ENCODE measurements at places on chromosomes 12 and 14.

- no peak for DNase-seq
Measured at GRCh38 chr12:67807814-67808213, 159.3 kb downstream of the DYRK2 start.

- DNase-seq, result no peak
Measured at GRCh38 chr12:4271717-4272423, 1.7 kb upstream of the CCND2 start.

GRCh38 chr14:101363261-101363555 is 198.1 kb upstream of the DIO3 start:
- DNase-seq, result no peak

DNA sequence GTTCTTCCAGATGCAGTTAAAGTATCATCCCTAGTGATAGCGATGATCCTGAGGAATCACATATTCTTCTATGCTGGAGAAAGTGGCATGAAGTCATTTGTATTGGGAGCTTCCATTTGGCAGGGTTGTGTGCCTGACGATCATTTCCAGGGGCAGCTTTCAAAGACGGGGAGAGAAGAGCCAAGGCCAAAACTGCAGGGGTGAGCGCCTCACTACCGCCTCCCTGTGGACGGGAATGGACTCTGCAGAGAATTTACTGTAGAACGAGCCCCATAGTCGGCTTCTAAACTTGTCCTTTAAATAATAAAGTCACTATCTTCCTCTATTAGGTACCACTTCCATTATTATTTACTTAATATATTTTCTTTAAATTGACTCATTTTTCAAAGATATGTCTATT is 555.9 kb upstream of the TMEM132C start:
- DNase-seq, result no peak

DNA sequence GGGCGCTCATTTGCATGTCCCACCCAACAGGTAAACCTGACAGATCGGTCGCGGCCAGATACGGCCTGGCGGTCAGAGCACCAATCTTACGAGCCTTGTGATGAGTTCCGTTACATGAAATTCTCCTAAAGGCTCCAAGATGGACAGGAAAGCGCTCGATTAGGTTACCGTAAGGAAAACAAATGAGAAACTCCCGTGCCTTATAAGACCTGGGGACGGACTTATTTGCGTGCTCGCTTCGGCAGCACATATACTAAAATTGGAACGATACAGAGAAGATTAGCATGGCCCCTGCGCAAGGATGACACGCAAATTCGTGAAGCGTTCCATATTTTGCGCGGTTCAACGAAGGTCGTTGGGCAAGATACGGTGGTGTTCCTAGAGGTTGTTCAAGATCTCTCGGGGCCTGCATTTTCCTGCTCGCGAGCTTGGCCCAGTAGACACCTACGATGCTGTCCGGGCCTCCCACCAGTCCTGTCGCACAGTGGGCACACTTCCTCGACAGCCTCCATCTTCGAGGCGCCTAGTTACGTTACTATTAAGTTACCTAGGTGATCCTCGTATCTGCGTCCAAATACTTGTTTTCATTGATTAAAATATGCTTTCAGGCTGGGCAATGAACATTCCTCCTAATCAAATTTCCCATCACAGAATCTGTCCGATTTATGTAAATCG is at the start of gene RNU6-7:
Gene RNU6-7 (plus strand): TSS at position 230 of the 675 bp plus-strand sequence.
- DNase-seq, result no peak

GRCh38 chr14:38848243-38848935 is 254.6 kb downstream of the SEC23A start:
- no peak for DNase-seq

DNA sequence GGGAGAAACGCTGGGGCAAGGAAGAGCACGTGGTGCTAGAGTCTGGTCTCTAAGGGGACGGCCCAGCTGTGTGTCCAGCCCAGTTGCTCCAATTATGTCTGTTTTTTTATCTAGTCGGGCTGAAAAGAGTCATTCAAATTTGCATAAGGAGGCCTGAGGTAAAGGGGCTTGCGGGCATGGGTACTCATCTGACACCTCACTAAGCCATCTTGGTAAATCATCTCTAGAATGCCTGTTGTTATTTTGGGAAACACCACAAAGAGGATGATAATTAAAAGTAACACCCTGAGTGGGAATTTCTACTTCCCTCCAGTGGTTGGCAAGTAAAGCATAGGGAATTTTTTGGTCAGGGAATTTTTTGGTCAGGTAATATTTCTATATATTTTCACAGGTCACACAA is 196.1 kb upstream of the ALG10B start:
- no peak for DNase-seq

- peak; percentile 69 for DNase-seq
Measured at GRCh38 chr14:59630288-59630963, 53.8 kb upstream of the CCDC175 start.

GRCh38 chr12:62446754-62447452 is 19.7 kb upstream of the MON2 start:
- DNase-seq, result peak; percentile 54

GRCh38 chr12:92335831-92336230 is 190.2 kb upstream of the BTG1 start:
- DNase-seq, result no peak

DNA sequence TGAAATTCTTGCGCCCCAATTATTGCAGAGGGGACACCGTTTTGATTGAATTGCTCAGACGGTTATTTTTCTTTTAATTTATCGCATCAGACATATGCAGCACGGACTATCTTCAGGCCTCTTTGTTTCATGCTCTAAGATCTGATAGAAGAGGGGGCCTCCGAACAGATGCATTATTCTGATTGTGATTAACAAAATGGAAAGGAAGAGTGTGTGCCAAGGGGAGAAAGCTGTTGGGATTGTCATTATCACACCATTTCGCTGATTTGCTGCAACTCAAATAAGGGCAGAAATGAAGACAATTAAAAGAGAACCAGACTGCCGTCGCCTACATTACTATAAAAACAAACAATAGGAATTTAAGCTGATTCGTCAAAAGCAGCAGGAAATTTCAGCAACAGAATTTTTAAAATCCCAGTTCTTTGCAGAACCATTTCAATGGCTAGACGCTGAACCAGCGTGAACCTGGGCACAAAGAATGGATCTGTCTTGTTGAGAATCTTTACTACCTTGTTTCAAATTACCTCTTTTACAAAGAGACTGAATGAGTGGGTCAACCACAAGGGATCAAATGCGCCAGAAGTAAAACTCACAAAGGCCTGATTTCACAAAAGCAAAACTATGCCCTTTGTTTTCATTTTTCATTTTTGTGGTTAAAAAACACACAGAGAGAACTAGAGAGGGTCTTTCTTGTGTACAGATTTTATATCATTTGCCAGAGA is 30.6 kb downstream of the TMEM132D start:
- DNase-seq, result no peak

DNA sequence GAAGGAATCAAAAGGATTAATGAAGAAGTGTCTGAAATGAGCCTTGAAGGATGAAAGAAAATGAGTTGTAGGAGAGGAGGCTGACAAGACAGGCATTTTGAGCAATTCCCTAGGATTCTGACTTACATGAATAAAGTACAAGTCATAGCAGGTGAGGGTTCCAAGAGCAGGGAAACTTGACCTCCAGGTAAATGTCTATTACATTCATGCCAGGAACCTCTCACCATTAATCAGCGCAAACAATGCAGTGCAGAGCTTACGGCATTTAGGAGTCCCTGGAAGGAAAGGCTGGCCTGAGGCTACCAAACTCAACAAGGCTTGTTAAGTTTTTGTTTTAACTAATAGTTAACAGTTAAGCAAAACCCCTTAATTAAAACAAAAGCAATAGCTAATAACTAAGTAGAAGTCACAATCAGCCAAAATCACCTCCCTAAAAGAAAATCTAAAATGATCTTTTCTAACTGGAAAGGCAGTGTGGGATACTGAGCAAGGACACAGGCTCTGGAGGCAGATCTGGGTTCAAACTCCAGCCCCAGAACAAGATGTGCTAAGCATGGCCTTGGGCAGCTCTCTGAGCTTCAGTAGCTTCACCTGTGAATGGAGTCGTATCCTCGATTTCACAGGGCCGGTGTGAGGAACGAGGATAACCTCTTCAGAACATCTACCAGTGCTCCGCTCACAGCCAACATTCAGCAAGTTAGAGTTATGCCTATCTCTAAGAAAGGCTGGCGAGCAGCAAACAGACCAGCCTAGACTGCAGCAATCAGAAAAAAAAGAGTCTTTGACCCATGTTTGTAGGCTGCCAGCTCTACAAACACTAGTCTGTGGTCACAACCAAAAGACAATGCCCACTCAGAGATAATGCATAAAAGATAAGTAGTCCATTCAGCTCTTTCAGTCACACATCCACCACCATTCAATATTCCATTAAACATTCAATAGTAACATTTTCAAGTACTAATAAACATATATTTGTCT is 16.9 kb downstream of the PPTC7 start:
- DNase-seq, result no peak

GRCh38 chr14:33404054-33404453 is 465.4 kb downstream of the NPAS3 start:
- DNase-seq, result no peak

- no peak for DNase-seq
Measured at GRCh38 chr12:53700567-53700966, 24.7 kb upstream of the ATP5MC2 start.

GRCh38 chr12:3965046-3965445 is 91.8 kb upstream of the PARP11 start:
- no peak for DNase-seq

DNA sequence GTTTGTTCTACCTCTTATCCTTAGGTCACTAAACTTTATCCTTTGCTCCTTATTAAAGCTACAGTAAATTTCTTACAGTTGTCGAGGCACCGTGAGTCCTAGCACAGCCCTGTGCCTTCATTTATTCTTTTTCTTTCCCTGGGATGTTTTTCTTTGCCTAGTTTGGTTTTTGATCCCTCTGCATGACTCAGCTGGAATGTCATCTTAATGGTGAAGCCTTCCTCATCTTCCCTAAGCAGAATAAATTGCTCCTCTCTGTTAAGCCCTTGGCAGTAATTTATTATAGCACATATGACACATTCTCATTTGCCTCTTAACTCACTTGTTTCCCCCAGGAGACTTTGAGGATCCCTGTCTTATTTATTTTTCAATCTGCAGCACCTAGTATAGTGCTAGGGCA is 16.6 kb downstream of the ACTR10 start:
- DNase-seq, result no peak

GRCh38 chr12:64656429-64656828 is 46.1 kb downstream of the RASSF3 start:
- no peak for DNase-seq

DNA sequence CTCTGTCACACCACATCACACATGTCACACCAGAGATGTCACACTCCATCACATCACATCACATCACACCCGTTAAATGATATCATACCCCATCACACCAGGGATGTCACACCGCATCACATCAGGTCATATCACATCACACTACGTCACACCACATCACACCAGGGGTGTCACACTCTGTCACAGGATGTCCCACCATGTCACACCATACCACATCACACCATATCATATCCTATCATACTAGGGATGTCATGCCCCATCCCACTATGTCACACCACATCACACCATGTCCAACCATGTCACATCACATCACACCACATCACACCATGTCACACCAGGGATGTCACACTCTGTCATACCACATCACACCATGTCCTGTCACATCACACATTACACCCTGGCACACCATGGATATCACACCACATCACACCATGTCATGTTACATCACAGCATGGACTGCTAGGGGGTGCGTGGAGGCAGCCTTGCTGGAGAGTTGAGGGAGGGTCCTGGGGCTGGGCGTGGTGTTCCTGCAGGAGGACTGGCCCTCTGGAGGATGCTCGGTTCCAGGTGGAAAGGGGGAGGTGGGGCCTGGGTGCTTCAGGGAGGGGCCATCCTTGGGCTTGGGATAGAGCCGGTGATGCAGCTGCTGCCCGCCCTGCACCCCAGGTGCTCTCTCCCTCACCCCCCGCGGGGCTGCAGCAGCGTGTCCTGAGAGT is 134.6 kb downstream of the TMEM121 start:
- DNase-seq, result no peak

GRCh38 chr12:26126340-26127284 is 1.8 kb upstream of the BHLHE41 start:
- peak; percentile 93 for DNase-seq

- DNase-seq, result peak; percentile 83
Measured at GRCh38 chr14:74913986-74914573, 9.0 kb downstream of the RPS6KL1 start.

DNA sequence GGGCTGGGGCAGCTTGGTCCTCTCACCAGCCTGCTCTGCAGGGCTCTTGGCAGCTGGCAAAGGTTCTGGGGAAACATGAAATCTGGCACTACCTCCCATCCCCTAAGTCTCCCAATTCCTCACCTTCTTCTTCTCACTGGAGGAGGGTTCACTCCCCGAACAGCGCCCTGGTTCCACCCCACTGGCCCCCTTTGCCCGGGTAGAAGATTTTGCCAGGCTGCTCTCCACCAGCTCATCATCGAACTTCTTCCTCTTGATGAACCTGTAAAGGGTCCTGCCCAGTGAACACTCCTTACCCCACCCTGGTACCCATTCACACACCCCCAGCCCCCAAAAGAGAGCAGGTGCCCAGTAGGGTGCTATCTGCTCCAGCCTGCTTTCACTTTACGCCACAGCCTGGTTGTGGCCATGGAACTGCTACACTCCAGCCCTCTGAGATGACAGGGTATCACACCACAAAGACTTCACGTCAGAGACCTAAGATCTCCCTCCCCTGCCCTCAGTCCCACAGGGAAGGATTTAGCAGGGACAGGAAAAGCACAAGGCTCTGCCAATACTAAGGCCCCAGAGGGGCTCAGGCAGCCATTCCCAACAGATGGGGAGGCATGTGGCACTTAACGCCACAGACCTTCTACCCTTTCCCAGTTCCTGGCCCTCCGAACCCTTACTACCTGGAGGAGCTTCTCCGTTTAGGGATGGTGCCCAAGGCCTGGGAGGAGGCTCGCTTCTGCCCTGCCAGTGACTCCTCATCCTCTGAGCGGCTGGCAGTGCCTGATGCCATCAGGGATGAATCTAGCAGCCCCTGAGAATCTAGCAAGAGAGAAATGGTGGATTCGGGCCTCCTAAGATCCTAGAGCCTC is 2.3 kb downstream of the MCRS1 start:
- no peak for DNase-seq

DNA sequence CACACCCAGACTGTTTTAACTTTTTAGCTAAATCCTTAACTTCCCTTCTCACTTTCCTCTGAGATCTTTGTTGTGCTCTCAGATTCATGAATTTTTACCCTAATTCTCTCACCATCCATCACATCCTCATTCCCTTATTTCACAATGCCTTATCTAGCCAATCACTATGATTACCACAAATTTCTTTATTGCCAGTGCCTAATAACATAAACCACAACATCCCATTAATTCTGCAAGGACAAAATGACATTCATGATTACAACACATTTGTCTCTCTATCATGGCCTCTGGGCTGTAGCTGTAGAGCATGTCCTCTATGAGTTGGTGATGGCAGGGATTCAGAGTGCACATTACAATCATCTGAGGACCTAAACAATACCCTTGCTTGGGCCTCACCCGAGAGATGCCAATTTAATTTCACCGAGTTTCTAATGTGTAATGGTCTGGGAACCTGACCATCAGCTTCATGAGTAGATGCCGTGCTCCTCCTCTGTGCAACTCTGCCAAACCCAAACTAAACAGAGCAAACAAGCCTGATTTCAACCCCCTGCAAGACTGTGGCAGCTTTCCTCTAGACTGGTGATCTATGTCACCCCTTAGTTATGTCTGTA is 99.3 kb downstream of the SPTSSA start:
- DNase-seq, result no peak

GRCh38 chr14:73753124-73753886 is 39.1 kb upstream of the PNMA1 start:
- no peak for DNase-seq
